ENCODE measurements at places on chromosomes 2 and 18.

DNA sequence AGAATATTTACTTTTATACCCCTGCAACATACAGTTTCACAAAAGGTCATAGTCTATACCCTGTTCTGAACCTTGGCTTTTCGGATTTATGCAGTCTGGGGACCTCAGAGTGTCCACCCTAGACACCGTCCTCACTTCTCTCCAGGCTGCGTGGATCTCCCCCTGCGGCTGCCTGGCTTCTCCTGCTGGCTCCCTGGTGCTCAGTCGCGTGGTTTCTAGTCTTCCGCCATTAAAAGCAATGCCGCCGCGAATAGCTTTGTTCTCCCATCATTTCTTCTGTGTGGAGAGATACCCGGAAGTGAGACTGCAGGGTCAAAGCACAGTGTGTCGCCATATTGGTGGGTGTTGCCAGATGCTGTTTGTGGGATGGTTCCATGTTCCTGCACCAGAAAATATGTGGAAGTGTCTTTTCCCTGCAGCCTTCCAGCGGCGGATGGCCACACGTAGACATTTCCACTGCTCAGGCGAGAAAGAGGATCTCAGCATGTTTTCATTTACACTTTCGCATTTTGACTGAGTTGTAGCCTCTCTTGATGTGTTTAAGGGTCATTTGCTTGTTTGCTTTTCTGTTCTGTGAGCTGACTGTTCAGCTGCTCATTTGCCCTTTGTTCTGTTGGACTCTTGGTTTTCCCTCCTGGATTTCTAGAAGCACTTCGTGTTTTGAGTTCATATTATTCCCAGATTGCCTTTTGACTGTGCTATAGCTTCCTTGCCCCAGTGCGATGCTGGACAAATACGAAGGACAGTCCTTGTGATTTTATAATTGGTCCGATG lies 22.9 kb upstream of the ASB1 start:
- no peak overlapping the region for H3K27ac ChIP-seq
- no peak for DNase-seq

- no peaks in the 10 kb centered on the region for H3K27me3 ChIP-seq
- no peak overlapping the region for H3K27ac ChIP-seq
- peaks cover 8% of the 10 kb centered on the region for H3K36me3 ChIP-seq
- no peak overlapping the region for H3K4me3 ChIP-seq
- peaks cover 2% of the 10 kb centered on the region for H3K4me1 ChIP-seq
- no peak for DNase-seq
Measured at GRCh38 chr18:22964116-22964515, 31.0 kb downstream of the RBBP8 start.

- H3K36me3 ChIP-seq = no peaks in the 10 kb centered on the region
- no peaks in the 10 kb centered on the region for H3K27me3 ChIP-seq
- no peak for DNase-seq
- no peak overlapping the region for H3K27ac ChIP-seq
- H3K4me1 ChIP-seq = no peaks in the 10 kb centered on the region
Measured at GRCh38 chr18:66694852-66695251, 91.0 kb upstream of the CDH19 start.

GRCh38 chr2:28103611-28104010 lies 213.1 kb downstream of the BABAM2 start:
- no peaks in the 10 kb centered on the region for H3K27me3 ChIP-seq
- no peak overlapping the region for H3K4me3 ChIP-seq
- no peaks in the 10 kb centered on the region for H3K36me3 ChIP-seq
- H3K4me1 ChIP-seq = peaks cover 28% of the 10 kb centered on the region
- peak overlapping the region; percentile 31 for H3K27ac ChIP-seq
- no peak for DNase-seq
